Mesenchymal stem cell (in vitro differentiated cells and primary cell): ENCODE measurements at places on chromosomes 3 and 15.

DNA sequence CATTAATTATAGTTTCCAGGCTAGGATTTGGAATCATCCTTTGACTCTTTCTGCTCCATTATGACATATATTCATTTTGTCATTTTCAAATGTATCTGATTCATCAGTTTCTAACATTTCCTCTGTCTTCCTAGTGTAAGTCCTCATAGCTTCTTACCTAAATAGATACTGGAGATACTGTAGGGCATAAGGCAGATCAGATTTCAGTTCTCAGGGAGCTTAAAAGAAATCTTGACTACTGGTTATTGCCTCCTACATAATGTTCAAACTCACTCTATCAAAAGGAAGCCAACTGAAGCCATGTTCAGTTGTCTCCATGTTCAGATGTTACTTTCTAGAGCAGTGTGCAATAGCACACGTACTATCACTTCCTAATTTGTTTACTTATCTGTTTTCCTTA, 29.6 kb upstream of the CTDSPL2 start:
- DNase-seq: no peak

DNA sequence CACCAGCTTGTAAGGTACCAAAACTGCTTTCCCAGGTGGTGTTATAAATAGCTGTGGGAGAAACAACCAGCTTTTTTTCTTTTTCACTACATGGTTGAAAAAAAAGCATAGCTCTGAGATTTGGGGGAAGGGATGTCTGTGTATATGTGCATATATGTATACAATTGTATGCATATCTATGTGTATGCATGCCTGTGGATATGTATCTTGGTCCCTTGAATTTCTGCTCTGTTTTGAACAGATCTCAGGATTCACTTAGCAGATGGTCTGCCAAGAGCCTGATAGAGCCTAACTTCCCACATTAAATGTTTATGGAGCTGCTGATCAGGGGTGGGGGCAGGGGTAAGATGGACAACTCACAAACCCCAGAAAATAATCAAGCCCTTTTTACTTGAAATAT, 39.0 kb upstream of the CPNE4 start:
- no peak for DNase-seq

DNA sequence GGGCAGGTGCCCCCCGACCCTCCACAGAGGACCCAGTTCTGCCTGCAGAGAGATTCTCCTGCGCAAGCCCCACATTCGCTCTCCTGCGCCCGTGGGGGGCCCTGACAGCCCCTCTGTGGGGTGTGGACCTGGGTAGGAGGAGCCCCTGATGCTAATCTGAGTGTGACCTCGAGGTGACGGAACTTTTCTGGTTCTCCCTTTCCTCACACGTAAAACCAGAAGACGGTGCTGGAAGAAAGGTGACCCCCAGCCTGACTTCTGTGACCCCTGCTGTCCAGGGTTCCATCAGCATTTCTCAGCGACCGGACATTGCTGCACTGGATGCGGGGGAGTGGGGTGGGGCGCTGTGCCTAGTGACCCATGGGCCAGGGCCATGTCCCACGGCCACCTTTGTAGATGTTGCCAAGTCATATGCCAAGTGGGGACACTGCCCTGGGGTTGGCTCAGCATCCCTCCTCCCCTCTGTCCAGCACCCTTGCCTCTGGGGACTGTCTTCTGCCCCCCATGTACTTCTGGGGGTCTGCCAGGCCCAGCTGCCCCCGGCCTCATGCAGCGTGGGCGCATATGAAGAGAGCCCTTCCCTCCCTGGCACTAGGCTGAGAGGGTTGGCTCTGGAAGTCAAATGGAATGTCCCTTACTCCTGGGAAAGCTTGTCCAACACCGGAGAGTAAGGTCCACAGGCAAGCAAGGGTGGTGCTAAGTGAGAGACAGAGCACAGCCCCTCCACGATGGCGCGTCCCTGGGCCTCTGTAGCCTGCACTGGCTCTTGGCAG, 129.1 kb upstream of the MEF2A start:
- no peak for DNase-seq

DNA sequence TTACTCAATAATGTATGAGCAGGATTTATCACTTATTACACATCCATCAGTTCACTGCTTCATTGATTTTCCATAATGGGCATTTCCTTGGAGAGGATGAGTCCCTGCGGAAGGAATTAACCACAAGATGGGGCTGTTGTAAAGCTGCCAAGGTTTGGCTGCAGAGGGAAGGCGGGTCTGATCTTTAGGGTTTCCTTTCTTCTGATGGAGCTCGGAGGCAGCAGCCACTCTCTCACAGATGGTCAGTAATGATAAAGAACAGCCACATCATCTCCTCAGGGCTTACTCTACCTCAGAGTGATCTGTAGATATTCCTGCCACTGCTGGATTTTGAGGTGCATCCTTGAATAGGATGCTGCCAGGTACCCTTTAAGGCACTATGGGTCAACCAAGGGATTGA, 115.2 kb downstream of the USP13 start:
- peak; percentile 65 for DNase-seq

- peak; percentile 93 for DNase-seq
Measured at GRCh38 chr3:72487078-72487765, 361.0 kb downstream of the SHQ1 start.

DNA sequence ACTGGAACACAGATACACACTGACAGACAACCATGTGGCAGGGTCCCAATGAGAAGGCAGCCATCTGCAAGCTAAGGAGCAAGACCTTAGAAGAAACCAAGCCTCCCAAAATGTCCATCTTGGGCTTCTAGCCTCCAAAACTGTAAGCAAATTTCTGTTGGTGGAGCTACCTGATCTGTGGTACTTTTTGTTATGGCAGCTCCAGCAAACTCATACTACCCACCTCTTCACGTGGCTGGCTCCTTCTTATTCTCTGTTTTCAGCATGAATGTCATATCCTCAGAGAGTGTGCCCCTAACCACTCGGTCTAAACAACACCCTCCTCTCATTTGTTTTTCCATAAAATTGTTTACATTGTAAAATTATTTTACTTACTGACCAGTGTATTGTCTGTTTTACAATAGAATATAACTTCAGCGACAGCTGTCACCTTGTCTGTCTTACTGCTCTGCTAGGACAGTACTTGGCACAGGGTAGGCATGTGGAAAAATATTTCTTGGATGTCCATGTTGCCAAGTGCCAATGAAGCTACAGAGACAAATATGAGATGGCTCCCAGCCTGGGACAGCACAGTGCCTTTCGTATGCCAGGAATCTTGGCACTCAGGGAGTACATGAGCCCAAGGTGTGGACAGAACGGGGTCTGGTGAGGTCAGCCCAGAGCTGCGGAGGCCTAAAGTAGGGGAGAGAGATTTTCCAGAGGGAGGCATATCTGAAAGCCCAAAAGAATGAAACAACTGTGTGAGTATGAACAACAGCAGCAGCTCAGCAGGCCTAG, 17.4 kb upstream of the SLC25A36 start:
- no peak for DNase-seq

- no peak for DNase-seq
Measured at GRCh38 chr15:78651930-78652615, 11.1 kb upstream of the CHRNB4 start.

DNA sequence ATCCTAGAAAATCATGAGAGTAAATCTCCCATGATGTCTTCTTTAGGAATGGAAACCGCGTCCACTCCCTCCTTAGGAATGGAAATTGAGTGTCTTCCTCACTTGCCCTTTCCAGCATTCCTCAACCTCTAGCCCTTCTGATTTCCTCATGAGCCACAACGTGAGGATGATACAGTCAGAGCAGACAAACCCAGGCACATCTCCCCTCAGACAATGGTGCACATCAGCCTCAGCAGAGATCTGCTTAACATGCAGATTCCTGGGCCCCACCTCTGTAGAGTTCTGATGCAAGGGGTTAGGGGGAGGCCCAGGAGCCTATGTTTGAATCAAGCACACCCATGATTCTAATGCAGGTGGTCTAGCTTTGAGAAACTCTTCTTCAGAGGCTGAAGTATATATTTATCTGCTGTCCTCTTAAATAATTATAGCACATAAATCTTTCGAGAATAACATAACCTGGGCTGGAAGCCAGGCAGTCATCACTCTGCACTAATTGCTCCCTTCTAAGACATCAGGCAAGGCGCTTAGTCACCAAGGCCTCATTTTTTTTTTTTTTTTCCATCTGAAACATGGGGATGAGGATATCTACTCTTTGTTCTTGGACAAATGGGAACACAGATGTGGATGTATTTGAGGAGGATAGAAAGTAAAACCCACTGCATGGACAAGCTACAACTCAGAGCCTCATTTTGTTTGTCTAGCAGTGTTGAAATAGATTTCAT, 81.7 kb downstream of the PRICKLE2 start:
- DNase-seq: peak; percentile 83

DNA sequence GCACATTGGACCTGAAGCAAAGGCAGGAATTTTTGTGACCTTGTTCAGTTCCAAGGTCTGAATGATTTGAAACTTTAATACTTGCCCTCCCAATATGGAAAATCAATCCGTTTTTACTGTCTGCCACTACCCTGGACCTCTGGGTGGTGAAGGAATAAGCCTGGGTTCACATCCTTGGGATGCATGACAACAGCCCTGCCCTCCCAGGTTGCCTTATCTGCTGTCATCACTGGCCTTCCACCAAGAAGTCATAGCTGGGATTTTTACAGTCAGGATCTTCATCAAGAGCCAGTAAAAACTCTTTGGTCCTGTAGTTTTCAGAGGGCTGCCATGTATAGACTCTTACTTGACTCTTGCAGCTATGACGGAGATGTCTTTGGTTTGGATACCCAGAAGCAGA, 128.6 kb downstream of the MYLK start:
- DNase-seq: no peak

GRCh38 chr15:95269242-95270183, 1038.2 kb downstream of the MCTP2 start:
- DNase-seq: no peak

GRCh38 chr3:188397766-188398705, 244.1 kb downstream of the LPP start:
- DNase-seq: no peak

DNA sequence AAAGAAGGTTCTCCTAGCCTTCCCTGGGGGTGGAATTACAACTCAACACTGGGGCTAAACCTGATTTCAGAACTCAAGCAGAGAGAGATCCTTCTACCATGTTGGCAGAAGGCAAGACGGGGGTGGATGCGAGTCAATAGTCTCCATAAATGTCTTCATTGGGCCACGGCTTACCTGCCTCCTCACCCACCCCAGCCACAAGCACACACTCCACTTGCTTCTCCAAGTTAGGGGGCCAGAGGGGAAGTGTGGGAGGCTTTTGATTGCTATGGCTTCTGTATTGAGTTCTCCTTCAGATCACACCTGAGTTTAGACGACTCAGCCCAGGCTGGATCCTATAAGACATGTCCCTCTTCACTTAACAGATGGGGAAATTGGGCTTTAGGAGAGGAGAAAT, 178.9 kb downstream of the UACA start:
- no peak for DNase-seq

- DNase-seq: no peak
Measured at GRCh38 chr15:29611057-29611456, 211.2 kb downstream of the TJP1 start.

- peak; percentile 38 for DNase-seq
Measured at GRCh38 chr3:97927704-97928103, 44.5 kb downstream of the RIOX2 start.

GRCh38 chr15:69577397-69577796, 124.8 kb downstream of the RPLP1 start:
- DNase-seq: no peak
